Stimulated activated CD4-positive, alpha-beta T cell treated with anti-CD3 and anti-CD28 coated beads, Interleukin-15, amount 100 ng/mL, for 1 hour (primary cell): ENCODE measurements at places on chromosomes 2 and 18.

- DNase-seq: no peak
These were observed 1.1 kb upstream of the HOXD1 start for GRCh38 chr2:176187200-176187898.

DNA sequence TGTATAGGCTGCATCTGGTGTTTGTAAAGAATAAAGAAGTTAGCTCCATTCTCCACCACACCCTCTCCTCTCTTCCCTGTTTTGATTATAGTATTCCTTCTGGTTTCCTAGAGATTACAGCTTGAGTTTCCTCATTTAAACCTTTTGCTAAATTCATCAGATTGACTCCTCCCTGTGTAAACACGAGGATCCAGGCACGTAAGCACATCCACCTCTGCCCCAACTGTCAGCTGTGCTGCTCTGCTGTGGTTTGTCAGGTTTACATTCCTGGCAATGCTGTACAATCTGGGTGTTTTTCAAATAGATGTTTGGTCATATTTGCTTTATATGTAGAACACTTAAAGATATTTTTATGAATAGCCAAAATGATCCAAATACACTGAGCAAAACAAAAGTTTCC, 302.8 kb downstream of the PTGR3 start:
- no peak for DNase-seq

- no peak for DNase-seq
These were observed 153.5 kb upstream of the ALKAL2 start for GRCh38 chr2:441258-442022.

DNA sequence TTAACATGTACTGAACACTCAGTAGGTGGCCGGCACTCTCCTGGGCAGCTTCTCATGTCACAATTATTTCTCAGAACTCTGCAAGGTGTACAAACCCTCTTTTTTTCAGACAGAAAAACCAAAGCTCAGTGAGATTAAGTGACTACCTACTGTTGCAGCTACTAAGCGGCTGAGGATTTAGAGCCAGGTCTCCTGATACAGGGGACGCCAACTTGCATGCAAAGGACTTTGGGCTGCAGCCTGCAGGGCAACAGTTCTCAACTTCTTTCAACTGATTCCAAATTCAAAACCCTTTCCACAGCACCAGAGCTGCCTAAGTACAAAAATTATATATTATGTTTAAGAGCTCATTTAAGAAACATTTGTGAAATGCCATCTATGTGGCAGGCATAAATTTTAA, 177.6 kb downstream of the SUCLG1 start:
- DNase-seq: no peak

DNA sequence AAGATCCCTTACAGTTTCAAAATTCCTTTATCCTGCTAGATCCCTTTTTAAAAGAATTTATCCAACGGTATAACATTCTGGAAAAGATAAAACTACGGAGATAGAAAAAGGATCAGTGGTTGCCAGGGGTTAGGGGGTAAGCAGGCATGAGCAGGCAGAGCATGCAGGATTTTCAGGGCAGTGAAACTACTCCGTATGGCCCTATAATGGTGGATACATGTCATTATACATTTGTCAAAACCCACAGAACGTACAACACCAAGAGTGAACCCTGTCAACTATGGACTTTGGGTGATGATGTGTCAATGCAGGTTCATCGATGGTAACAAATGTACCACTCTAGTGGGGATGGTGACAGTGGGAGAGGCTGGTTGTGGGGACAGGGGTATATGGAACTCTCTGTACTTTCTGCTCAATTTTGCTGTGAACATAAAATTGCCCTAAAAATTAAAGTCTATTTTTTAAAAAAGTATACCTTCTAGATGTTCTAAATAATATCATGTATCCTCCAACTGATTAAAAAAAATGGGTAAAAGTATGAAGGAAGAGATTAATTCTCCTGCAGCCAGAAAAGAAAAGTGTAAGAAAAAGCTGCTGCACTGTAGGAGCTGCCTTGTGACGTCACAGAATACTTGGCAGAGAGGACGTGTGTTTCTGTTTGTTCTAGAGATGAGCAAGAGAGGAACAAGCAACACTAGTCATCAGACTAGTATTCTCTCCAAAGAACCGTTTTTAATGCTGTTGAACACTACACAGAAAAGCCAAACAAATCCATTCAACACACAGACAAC, 23.6 kb downstream of the ANKRD44 start:
- DNase-seq: no peak

DNA sequence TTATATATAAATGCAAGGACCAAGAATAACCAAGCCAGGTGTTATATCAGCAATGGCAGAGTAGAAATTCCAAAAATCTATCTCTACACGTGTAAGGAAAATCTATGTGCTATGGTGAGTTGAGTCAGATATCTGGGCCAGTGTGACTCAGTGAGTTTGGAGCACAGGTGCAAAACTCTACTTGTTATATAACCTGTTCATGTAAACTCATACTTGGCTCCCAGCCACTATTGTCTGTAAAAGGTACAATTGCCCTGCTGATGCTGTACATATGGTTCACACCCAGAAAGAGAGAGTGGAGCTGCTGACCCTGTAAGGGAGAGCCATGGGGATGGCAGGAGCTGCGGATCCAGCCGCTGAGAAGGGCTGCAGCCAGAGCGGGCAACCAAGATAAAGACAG, 112.0 kb downstream of the TRABD2A start:
- no peak for DNase-seq

DNA sequence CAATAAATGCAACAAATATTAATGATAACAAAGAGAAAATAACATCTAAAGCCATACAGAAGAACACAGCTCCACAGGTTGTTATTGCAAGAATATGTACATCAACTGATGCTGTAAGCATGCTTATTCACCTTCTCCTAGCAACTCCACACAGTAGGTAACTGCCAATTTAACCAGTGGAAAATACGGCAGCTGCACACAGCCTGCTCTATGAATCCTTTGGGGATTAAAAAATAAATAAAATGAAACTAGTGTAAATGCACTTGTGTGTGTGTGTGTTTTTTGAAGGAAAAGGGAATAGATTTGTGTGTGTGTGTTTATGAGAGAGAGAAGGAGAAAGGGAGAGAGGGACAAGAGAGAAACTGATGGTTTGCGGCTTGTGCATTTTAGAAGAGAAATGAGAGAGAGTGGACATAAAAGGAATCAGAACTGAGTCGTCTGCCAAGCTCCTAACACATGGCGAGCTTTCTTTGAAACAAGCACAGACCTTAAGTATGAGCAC, 96.2 kb upstream of the PDE1A start:
- DNase-seq: no peak

DNA sequence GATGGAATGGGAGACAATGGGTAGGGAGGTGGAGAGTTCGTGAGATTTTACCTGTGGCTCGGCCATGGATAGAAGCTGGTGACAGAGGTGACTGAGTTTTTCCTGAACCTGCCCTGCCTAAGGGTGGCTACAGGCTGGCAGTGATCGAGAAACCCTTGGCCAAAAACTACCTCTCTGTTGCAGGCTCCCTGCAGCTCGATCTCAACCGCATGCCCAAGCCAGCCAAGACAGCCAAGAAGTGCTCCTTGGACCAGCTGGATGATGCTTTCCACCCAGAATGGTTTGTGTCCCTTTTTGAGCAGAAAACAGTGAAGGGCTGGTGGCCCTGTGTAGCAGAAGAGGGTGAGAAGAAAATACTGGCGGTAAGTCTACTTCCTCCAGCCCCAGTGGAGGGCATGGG, 225.5 kb downstream of the DYSF start:
- DNase-seq: no peak

- no peak for DNase-seq
These were observed 20.2 kb upstream of the TUBB6 start for GRCh38 chr18:12287684-12288402.

DNA sequence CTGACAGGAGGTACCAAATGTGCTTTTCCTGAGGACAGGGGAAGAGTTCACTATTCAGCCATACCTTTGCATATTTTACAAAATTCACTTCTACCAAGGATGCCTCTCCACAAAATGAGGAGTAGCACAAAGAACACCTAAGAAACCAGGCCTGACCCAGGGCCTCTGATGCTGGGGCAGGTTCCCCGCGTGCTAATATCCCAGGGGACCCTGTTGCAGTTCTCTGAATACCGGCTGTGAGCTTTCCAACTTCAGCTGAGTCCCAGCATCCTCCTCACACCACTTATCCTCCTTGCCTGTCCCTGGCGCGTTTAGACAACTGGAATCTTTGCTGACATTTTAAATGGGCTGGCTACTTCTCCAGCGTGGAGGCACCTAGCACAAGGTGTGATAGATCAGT, 142.3 kb downstream of the BCL2 start:
- DNase-seq: no peak

DNA sequence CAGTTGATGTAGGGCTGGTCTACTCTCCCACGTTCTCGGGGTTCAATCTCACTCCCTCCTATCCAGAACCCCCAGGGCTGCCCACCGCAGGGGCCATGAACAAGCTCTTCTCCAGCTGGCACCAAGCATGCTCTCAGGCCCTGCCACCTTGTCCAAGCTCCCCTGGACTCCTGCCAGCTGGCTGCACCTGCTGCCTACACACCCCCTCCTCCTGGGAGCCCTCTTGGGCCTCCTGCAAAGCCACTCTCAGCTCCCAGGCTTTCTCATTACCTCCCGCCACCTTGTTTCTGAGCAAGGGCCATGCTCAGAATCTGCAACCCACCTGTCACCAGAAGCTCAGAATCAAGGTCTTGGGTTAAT, 56.0 kb downstream of the HDAC4 start:
- DNase-seq: no peak

DNA sequence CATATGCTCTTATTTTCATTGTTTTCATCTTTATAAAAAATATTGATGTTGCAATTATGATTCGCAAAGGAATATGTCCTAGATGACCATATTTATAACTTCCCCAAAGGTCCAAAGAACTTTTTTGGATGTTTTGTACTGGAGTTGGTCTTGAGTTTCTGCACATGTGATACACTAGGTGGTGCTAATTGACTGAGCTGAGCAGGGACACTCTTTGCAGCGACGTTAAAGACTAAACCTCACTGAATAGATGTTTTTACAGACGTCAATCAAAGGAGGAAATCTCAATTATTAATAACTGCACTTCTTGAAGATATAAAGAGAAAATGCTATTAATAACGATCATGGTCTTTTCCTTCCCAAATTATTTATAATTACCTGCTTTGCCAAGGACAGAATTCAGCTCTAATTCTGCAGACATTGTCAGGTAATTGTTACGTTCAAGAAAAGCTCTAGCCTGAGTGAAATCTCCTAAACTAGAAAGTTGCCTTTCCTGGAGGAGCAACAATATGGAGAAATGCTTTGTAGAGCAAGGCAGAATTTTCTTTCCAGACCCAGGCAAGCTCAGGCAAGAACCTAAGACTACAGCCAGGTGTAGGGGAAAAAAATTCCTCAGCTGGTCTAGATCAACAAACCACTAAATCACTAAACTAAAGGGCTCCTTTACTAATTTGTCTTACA, 119.3 kb upstream of the RBBP8 start:
- DNase-seq: no peak

DNA sequence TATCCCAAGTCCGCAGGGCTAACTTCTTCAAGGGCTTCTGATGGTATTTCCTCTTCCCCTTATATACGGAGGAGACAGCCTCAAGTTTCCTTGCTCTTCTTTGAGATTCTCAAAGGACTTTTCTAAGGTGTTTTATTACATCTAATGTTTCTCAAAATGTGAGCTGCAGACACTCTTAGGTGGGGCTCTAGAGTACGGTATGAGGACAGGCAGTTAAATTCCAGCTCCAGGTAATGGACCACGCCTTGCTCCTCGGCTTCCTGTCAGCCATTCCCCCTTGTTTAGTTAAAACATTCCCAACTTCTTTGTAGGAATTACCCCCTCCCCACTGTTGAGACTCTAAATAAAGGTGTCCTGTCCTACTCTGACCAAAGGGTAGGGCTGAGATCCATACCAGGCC, 131.9 kb downstream of the IRS1 start:
- DNase-seq: no peak
